ENCODE measurements at places on chromosomes 11 and 22. TPM values are rescaled to one million over a fixed set of nuclear protein-coding genes. Genes with fewer than 3 reads are reported as not detected.

GLB1L3 gene
- not detected for total RNA-seq

PLA2G3 gene
- total RNA-seq = not detected

XBP1 gene
- 134 TPM for total RNA-seq

NXPE2 gene
- total RNA-seq = not detected

SYCE3 gene
- total RNA-seq = not detected

Data from stomach (tissue), 19 donors.